Esophagus muscularis mucosa (tissue), 4 donors: ENCODE measurements at places on chromosomes 3 and 15.

GRCh38 chr3:49619649-49620048 is 54.5 kb upstream of the APEH start:
- no peak for DNase-seq

GRCh38 chr3:185484296-185484695 is 14.5 kb downstream of the TMEM41A start:
- no peak for DNase-seq

DNA sequence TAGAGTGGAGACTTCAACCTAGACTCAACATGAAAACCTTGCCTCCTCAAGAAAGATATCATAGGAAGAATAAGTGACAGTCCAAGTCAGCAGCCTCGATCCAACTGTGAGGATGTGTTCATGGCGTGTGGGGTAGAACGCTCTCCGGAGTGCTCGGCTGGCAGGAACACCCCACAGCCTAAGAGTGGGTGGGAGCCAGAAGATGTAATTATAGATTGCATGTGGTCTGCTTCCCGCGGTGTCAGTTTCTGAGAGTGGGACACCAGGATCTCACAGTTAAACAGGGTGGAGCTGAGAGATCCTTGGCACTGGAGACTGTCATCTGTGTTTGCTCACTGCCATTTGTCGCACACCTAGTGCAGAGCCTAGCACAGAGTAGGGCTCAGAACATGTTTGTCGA is 158.0 kb downstream of the CTNNB1 start:
- DNase-seq: no peak

- no peak for DNase-seq
Measured at GRCh38 chr15:31477851-31478701, 151.4 kb downstream of the KLF13 start.

DNA sequence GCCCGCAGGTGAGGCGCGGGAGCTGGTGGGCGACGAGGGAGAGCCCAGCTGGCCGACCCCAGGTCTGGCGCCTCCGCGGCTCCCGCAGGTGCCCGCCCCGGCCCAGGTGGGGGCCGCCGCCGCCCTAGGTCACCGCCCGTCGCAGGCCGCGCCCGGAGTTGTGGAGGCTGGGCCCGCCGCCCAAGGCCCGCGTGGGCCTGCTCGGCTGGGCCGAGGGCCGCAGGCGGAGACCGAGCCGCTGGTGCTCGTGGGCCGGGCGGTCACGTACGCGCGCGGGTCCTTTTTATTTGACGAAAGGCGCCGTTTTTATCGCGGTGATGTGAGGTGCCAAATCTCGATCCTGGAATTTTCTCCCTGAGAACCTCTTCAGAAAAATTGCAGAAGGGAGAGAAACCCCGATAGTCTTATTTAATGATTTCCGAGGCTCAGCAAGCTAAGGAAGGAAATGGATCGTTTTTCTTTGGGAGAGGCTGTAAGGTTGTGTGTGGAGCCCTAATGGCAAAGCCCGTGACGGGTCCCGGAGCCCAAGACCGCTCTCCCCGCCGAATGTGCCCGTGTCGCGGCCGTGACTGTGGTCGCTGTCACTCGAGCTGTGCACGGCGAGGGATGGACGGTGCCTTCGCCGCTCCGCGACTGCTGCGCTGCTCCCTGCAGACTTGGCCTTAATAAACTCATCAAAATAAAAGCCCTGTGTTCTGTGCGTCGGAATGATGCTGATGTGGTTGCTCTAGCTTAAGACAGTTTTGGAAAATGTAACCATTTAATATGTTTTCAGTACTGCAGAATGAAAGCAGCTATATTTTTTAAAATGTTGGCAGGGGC is 612 bp downstream of the APPL1 start:
- no peak for DNase-seq

- DNase-seq: no peak
Measured at GRCh38 chr3:157263027-157263426, 103.1 kb upstream of the CCNL1 start.

- no peak for DNase-seq
Measured at GRCh38 chr3:197181741-197182140, 116.7 kb downstream of the DLG1 start.

- DNase-seq: no peak
Measured at GRCh38 chr3:98692787-98693473, 70.2 kb upstream of the ST3GAL6 start.

GRCh38 chr3:126445506-126445905 is 30.2 kb downstream of the ZXDC start:
- DNase-seq: no peak

GRCh38 chr3:41674449-41674848 is 287.5 kb downstream of the ULK4 start:
- no peak for DNase-seq

DNA sequence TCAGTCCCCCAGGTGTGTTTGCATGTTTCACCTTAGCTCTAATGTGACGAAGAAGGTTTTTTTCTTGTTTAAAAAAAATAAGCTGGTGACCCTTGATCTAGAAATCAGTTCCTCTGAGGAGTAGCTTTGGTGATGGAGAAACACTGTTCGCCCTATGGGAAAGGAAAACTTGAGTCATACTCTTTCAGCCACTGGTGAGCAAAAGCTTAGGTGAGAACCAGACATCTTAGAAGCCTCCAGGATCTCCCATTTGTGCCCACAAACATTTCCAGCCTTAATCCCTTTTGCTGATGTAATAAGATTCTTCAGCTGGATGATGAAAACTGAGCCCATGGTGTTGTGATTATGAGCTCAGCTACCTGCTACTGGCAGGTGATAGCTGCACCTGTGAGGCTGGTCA is 37.8 kb downstream of the SLC27A2 start:
- no peak for DNase-seq

DNA sequence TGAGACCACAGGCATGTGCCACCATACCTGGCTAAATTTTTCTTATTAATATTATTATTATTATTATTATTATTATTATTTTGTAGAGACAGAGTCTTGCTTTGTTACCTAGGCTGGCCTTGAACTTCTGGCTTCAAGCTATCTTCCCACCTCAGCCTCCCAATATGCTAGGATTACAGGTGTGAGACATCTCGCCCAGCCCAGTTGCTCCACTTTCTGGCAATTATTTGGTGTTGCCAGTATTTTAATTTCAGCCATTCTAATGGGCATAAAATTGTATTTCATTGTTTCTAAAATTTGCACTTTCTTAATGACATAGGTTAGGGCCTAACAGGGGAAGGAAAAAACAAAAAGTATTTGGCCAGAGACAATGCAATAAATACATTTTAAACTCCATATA is 1217.6 kb upstream of the ALCAM start:
- no peak for DNase-seq

DNA sequence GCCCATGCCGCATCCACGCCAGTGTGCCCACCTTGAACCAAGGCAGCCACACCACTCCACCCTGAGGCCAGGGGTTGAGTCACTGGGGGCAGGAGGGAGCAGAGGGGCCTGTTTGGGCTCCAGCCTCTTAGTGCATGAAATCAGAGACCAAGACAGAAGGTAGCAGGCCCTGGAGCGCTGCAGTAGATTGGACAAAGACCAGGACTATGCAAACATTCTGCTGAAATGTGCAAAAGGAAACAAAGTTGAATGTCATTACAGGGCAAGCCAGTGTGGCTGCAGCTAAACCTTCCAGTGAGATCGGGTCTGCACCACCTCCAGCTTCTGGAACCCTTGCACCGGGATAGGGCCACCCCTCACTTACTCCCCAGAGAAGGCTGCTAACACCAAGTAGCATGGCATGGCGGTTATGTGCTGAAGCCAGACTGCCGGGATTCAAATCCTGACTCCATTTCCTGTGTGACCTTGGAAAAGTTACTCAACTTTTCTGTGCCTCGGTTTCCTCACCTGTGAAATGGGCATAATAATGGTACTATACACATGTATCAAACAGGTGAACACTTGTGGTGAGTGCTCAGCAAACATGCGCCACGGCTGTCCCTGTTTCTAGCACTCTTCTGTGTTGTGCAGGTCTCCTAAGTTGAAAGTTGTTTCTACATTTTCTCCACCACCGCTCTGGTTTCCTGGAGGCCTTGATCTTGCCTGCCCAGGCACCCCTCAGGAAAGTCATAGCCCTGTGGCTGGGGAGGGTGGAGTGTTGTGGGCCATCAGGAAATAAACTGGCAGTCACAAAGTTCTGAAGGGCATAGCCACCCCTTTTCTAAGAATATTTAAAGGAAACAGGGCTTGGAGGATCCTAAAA is 25.0 kb upstream of the GP9 start:
- no peak for DNase-seq

GRCh38 chr3:192917028-192917403 is 640 bp downstream of the MB21D2 start:
- DNase-seq: peak; percentile 92

- no peak for DNase-seq
Measured at GRCh38 chr15:68252925-68253534, 23.5 kb upstream of the CLN6 start.

DNA sequence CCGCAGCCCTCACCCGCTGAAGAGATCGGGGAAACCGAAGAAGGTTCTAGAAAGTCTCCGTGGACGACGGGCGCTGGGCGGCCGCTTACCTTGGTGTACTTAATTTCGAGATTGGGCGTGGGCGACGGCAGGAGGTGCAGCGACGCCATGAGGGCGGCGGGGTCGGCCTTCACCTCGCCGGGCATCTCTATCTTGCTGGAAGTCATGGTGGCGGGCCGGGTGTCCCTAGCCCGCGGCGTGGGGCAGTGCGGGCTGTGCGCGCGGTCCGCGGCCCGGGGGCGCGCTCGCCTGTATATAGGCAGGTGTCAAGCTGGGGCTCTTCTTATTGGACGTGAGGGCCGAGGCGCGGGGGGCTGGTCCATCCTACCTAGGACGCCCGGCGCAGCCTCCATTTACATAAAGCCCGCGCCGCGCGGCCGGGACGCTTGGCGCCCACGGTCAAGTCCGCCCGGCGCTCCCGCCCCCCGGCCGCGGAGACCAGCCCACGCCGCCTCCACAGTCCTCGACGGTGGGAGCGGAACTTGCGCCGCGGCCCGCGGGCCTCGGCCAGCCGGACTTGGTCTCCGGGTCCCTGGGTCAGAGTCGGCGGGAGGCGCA is at the start of gene ALDH1A2:
TSS of gene ALDH1A2 (minus strand) at position 267 of the 597 bp plus-strand sequence. CDS start at position 206, 61 bp downstream.
- DNase-seq: no peak
